Activated CD8-positive, alpha-beta memory T cell treated with anti-CD3 and anti-CD28 coated beads, Interleukin-2, amount 50 U/mL, for 48 hours (primary cell): ENCODE measurements at places on chromosomes 5 and 9.

- peak; percentile 78 for DNase-seq
Measured at GRCh38 chr9:91422758-91423711, 597 bp downstream of the NFIL3 start.

GRCh38 chr9:86036555-86036954 is 62.8 kb downstream of the GOLM1 start:
- no peak for DNase-seq

GRCh38 chr5:39197556-39197955 is 21.8 kb downstream of the FYB1 start:
- DNase-seq, result no peak

DNA sequence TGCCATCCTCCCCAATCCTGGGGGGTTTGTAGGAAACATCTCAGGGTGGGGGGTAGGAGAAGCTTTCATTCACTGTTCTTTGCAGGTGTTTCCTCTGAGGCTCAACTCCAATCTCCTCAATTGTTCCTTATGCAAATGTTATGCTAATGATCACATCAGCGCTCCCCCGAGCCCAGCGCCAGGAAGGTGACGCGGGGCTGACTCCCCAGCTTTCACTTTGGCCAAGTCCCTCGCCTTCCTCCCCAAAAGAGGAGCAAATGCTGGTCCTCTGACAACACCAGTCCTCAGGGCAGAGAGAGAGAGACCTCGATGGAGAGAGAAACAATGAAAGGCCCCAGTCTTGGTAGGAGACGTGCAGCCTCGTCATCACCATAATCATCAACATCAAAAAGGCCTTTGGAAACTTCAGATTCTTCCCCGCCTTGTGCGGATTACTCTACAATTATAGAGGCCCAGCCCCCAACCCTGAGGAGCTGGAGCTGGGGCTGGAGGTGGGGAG is 39.1 kb downstream of the PCDH1 start:
- no peak for DNase-seq

DNA sequence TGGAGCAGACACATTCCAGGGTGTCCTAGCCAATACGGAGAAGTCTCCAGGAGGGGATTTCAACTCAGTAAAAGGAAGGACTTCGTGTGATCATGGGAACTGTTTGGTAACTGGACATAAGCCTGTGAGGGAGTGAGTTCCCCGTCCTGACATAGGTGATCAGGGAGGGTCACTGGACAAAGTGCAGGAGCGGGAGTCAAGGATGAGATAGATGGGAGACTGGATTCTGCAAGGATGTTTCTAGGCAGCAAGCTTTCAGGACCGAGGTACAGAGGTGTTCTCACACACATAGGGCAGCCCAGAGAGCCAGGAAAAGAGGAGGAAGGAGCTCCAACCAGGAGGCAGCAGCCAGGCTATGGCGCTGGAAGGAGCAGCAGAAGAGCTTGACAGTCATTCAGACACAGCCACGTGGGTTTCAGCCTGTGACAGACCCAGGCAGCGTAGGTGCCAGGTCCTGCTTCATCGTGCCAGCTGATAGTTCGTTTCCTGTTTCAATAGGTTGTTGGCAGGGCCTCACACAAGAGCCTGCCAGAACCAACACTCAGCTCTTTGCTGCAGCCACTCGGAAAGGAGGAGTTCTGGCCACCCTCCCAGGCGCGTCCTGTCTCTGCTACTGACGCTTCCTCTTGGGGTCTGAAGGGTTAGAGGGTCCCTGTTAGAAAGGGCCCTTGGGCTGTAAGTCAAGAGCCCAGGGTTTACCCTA is 84.1 kb downstream of the AMBP start:
- no peak for DNase-seq

GRCh38 chr5:115415143-115415491 is 118.7 kb upstream of the CCDC112 start:
- no peak for DNase-seq

- DNase-seq, result no peak
Measured at GRCh38 chr9:117938086-117938485, 233.9 kb downstream of the TLR4 start.

GRCh38 chr5:66411701-66412100 is 184.5 kb upstream of the MAST4 start:
- DNase-seq, result no peak

- no peak for DNase-seq
Measured at GRCh38 chr9:4797854-4798150, 5.1 kb downstream of the RCL1 start.

DNA sequence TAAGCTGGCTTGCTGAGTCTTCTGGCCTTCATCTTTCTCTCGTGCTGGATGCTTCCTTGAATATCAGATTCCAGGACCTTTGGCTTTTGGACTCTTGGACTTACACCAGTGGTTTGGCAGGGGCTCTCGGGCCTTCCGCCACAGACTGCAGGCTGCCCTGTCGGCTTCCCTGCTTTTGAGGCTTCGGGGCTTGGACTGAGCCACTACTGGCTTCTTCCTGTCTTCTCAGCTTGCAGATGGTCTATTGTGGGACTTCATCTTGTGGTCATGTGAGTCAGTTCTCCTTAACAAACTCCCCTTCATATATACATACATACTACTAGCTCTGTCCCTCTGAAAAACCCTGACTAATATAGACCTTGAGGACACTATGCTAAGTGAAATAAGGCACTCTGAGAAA is 78.3 kb upstream of the SSBP2 start:
- DNase-seq, result no peak

GRCh38 chr5:65055938-65056337 is 287.2 kb downstream of the CWC27 start:
- DNase-seq, result no peak
